A549 treated with CpdA at 1 μM for 4 hours (cell line): ENCODE measurements at places on chromosomes 3 and 15. TPM values are rescaled to one million over a fixed set of nuclear protein-coding genes. Genes with fewer than 3 reads are reported as not detected.

Gene SLC2A2
- total RNA-seq, result not detected in 5 replicates

Gene NPAP1
- not detected in 5 replicates for total RNA-seq

Gene SLC22A14
- total RNA-seq, result 0.06 to 0.10 TPM in 2 of 5 replicates, not detected in the others

Gene LEKR1
- total RNA-seq, result 0.36 to 1.0 TPM (median 0.51 TPM) in 5 replicates

Gene ITPKA
- 1.2 to 2.0 TPM (median 1.7 TPM) in 5 replicates for total RNA-seq

Gene CLDN18
- not detected in 5 replicates for total RNA-seq
